ENCODE measurements at places on chromosomes 11 and 22.

- no peak for DNase-seq
These were observed 629.6 kb downstream of the TBC1D22A start for GRCh38 chr22:47392054-47392347.

DNA sequence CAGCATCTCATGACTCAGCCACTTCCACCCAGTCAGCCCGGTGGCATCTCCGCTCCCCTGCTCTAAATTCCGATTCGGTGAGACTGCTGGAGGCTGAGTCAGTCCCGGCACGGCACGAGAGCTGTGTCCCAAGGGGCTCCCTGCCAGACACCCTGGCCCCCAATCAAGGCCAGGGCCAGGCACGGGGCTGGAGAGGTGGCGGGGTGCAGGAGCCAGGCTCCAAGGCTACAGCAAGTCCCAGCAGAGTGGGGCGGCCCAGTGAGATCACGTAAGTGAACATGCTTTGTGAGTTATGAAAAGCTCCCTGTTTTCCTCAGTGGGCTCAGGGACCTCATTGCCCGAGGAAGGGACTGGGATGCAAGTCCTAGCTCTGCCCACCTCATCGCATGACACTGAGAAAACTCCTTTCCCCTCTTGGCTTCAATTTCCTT is 3.0 kb downstream of the C11orf68 start:
- no peak for DNase-seq

DNA sequence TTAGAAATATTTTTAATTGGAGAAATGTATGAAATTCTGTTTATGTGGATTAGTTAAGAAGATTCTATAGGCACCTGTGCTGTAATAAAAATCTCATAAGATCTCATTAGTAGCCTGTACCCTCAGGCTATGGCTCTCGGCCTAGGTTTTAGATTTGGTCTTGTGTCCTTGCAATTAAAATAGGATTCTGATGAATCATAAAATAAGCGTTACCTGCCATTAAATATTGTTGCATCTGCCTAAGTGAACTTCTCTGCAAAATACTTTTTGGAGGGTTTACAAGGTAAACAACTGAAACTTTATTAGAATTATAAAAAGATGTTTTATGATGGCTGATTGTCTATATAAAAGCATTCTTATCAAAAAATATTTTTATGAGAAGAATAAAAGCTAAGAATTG is 804.1 kb upstream of the ANO3 start:
- no peak for DNase-seq

- DNase-seq: no peak
These were observed 16.4 kb upstream of the CTSC start for GRCh38 chr11:88353835-88354496.

DNA sequence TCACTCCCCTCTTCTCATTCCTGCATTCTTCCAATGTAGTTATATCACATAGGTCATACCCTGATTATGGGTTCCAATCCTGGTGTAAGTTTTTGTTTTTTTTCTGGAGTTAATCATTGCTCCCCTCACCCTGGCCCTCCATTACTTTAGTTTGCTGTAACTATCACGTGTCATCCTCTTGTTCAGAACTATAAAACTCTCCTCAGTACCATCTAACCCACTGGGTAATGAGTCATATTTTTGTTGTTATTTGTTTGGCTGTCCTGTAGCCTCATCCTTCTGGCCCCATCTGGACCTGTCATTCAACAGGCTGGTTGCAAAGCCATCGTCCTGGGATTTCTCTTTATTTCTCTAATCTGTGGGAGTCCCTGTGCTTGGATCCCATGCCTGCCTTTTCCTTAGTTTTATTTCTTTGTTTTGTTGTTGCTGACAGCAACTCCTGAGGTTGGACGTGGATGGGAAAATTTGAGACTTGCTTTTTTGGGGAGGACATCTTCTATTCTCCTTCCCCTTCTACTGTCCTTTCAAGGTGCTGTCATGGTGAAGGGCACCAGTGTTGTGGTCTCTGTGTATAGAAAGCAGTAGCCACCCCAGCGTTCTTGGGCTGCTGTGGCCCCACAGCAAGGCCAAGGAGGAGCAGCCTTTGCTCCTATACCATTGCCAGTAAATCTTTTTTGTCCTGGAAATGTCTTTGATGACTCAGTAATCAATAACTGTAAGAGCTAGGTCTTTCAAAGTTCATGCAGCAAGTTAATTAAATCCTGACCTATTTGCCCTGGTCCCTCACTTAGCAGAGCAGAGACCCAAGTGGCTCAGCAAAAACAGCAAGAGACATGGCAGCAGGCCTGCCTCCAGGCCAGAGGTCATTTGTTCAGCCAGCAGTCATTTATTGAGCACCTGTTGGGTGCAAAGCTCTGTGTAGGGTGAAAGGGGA is 82.5 kb downstream of the C22orf31 start:
- DNase-seq: no peak

Measured in stimulated activated CD8-positive, alpha-beta memory T cell treated with anti-CD3 and anti-CD28 coated beads, Interleukin-2, amount 100 ng/mL, for 1 hour (primary cell).